Stimulated activated naive CD8-positive, alpha-beta T cell treated with anti-CD3 and anti-CD28 coated beads, Interleukin-15, amount 100 ng/mL, for 72 hours (primary cell): ENCODE measurements at places on chromosomes 7 and 10.

- DNase-seq, result no peak
Measured at GRCh38 chr7:4755045-4755444, 20.4 kb upstream of the AP5Z1 start.

- peak; percentile 12 for DNase-seq
Measured at GRCh38 chr7:133081119-133081598, 731 bp downstream of the CHCHD3 start.

DNA sequence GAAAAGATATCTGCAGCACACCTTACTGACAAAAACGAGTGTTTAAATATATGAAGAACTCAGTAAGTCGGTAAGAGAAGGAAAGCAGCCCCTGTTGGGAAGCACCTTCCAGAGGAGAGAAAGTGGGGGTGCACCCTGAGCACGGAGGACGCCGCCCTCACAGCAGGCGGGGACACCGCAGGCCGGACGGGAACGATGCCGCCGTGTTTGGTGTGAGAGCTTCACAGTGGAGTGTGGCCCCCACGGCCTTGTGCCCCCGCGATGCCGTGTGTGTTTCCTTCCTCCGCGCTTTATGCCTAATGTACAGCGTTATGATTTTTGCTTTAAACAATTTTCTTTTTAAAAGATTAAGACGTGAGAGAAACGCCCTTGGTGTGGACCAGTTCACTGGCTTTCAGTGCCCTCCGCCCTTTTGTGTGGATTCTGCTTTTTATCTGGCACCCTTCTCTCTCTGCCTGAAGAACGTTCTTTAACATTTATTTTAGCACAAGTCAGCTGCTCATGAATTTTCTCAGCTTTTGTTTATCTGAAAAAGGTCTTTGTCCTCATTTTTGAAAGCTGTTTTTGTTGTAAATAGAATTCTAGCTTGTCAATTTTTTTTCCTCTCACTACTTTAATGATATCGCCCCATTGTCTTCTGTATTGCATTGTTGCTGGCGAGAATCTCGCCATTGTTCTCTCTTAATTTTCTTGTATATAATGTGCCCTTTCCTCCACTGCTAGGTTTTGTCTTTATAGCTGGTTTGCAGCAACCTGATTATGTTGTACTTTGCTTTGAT, 110.7 kb downstream of the INPP5A start:
- no peak for DNase-seq

DNA sequence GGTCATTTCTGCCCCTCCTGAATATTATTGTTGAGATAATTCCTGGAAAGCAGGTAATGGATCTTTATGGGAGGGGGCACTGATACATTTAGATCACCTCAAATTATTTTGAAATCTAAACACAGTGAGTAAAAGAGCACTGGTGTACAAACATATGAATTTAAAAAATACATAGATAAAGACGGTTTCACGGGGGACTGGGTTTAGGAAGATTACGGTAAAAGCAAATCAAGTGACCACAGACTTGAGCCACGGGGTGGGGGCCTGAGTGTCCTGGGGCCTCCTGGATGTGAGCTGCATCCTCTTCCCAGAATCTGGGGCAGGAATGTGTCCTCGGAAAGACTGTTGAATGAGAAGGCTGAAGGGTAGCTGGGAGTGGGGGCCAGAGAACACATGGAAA, 219.1 kb upstream of the KLF6 start:
- DNase-seq, result no peak

- DNase-seq, result no peak
Measured at GRCh38 chr7:67463316-67463715, 466.7 kb downstream of the TYW1 start.

GRCh38 chr10:75276069-75276872, 40.5 kb upstream of the COMTD1 start:
- DNase-seq, result no peak

- no peak for DNase-seq
Measured at GRCh38 chr7:29499932-29500331, 63.7 kb upstream of the PRR15 start.

DNA sequence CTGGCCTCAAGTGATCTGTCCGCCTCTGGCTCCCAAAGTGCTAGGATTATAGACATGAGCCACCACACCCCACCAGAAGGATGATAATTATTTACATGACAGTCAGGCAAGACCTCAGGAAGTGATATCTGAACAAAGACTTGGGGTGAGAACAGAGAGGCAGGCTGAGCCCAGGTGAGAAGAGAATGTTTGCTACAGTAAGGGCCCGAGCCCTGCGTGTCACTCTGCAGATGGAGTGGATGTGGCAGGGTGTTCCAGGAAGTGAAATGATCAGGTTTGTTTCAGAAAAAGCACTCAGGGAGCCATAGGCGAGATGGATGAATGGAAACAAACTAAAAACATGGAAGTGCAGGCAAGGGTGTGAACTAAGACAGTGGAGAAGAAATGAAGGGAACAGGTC, 22.2 kb downstream of the SFMBT2 start:
- DNase-seq, result no peak

DNA sequence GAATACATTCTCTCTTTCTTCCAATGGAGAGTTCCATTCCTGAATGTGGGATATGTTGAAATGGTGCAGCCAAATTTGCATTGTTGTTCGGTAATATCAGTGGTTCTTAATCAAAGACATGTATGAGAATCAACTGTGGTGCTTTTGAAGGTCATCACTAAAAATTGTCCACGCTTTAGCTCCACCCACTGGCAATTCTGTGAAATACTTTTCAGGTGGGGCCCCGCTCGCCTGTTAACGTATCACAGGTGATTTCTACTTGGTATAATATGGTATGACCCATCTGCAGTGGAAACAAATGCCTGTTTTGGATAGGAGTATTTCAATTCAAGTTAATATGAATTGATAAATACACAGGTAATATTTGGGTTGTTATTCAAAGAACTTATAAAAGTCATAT, 178.4 kb downstream of the NSUN6 start:
- DNase-seq, result no peak

DNA sequence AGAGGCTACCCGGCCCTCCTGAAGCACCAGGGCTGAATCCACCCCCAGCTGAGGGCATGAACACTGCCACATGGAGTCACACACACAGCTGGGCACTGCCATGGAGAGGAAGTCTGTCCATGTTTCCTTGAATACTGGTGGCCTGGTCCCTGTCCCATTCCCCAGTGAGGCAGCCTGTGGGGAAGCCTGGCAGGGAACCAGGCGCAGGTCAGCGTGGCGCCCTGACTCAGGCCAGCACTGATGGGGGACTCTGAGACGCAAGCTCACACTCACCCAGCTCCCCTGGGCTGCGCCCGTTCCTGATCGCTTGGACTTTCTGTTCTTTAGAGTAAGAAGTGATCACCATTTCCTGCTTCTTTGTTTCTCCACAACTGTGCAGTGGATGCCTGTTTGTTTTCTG, 128.3 kb downstream of the EGFR start:
- DNase-seq, result no peak

DNA sequence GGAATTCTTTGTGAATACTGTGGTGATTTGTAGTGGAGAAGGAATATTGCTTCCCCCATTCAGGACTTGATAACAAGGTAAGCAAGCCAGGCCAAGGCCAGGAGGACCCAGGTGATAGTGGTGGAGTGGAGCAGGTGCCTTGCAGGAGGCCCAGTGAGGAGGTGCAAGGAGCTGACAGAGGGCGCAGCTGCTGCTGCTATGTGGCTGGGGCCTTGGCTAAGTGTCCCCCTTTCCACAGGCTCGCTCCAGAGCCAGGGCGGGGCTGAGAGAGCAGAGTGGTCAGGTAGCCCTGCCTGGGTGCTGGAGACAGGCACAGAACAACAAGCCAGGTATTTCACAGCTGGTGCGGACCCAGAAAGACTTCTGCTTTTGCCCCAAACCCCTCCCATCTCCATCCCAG, 162.9 kb downstream of the EGFR start:
- no peak for DNase-seq

DNA sequence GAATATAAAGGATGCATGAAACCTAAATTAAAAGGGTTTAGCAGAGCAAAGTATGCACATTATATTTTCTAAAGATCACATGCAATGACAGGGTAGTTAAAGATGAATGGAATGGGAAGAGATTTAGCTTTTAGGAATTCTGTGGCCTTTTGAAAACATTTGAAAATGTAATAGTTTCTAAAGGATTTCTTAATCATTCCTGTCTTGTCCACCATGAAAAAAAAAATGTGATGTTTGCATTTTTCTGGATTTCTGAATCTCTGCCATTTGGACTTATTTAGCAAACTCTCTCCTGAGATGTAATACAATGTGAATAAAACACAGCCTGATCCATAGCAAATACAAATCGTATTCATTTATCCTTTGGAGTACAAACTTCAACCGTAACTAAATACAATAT, 126.6 kb upstream of the RAB11FIP2 start:
- no peak for DNase-seq

GRCh38 chr10:118383699-118384098, 41.6 kb upstream of the FAM204A start:
- no peak for DNase-seq

DNA sequence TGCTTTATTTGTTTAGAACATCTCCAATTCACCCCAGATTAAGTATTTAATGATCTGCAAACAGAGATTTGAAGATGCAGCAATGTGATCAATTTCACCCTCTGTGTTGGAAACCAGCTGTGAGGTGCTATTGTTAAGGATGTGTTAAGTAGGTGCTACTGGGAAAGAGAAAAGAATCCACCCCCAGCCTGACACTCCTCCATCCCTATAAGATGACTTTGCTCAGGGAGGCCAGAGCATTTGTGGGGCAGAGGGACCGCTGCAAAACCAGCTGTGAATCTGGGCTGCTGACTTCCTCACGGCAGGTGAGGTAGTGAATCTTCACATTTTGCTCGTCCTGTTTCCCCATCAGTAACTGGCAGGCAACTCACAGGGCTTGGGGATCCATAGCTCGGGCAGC, 297.5 kb downstream of the GFRA1 start:
- no peak for DNase-seq

GRCh38 chr7:111093496-111093895, 2.6 kb downstream of the LRRN3 start:
- no peak for DNase-seq

GRCh38 chr10:792083-792791, 102.8 kb upstream of the DIP2C start:
- no peak for DNase-seq

DNA sequence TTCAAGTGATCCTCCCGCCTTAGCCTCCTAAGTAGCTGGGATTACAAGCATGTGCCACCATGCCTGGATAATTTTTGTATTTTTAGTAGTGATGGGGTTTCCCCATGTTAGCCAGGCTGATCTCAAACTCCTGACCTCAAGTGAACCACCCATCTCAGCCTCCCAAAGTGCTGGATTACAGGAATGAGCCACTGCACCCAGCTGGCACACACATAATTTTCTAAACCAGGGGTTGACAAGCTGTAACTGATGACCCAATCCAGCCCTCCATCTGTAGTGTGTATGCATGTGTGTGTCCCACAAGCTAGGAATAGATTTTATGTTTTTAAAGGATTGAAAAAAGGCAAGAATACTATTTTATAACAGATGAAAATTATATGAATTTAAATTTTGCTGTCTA, 125.9 kb upstream of the INSYN2A start:
- no peak for DNase-seq

DNA sequence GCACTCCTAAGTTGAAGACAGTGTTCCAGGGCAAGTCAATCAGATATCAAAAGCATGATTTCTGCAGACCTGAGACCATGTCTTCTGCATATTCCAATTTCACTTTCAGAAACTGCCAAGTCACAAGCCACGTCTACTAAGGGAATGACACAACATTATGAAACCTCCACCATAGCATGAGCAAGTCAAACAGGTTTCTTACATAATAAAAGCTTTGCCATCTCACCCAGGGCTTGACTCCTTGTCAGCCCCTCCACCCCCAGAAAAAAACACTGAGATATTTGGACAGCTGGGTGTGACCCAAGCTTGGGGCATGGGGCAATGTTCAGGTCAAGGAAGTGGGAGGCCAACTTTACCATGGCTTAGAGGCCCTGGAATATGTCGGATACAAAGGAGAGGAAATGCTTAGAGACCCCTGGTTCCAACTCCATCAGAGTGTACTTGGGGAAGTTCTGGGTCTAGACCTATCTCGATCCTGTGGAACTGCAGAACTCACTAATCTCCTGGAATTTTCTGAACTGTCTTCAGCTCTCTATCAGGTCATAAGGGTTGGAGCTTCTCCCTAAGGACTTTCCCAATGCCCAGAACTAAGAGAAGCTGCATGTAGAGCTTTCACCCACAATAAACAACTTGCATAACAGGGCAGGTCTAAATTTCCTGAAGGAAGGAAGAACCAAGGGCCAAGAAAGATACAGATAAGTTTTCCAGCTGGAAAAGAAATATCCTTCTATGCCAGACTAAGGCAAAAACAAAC, 80.6 kb upstream of the NAMPT start:
- DNase-seq, result no peak

- no peak for DNase-seq
Measured at GRCh38 chr7:84697506-84697905, 489.4 kb downstream of the SEMA3D start.

DNA sequence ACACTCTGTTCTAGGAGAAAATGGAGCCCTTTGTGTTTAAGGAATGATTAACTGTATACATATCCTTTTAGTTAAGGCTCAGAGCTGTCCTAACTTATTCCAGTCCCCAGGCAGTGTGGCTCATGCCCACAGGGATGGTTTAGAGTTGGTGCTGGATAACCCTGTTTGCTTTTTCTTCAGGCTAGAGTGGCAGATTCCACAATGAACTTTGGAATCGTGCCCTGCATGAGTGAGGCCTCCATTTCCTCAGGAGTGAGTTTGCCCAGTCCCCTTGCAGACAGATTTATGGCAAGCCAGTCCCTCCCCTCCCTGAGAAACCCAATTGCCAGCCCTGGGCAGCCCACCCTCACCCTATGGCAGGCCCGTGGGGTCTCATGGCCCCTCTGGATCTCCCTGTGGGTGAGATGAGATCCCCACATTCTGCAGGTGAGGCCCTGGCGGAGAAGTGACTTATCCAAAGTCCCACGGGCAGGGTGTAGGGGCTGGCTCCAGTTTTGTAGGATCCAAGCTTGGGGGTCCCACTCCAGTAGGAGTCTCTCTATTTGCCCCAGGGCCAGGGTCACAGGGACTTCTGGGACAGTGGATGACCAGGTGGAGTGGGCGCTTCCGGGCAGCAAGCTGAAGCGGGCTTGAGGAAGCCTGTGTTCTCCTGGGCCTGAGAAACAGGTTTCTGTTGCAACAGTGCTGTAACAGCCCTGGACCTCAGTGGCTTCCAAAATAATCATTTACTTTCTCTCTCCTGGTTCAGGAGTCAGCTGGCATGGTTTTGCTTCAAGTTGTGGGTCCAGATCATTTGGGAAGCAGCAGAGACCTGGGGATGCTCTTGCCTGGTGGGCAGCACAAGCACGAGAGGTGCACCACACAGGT, 9.0 kb upstream of the COMTD1 start:
- no peak for DNase-seq

GRCh38 chr10:62690703-62691102, 113.8 kb upstream of the ADO start:
- no peak for DNase-seq
